ENCODE measurements at places on chromosomes 5 and 9. TPM values are rescaled to one million over a fixed set of nuclear protein-coding genes. Genes with fewer than 3 reads are reported as not detected.

Gene PTGR1
- total RNA-seq: 77.9 TPM

Gene FST
- total RNA-seq: 1.4 TPM

GRCh38 chr9:95096381-95096780, 221.1 kb downstream of the FANCC start:
- DNase-seq: no peak

Gene PCDHA9
- not detected for total RNA-seq

GRCh38 chr9:104028827-104029226, 65.3 kb upstream of the SMC2 start:
- no peak for DNase-seq

DNA sequence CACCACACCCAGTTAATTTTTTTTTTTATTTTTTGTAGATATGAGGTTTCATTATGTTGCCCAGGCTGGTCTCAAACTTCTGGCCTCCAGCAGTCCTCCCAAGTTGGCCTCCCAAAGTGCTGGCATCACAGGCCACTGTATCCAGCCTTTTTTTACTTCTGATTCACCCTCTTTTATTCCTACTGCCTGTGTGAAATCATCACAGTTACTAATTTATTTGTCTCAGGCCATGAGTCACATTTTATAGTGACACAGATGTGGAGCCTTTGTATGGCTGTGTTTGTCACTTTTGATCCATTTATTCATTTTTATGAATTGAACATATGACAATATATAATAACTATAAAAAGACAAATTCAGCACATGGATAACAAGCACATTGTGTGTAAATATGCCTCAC, 67.1 kb upstream of the SNX2 start:
- no peak for DNase-seq

DNA sequence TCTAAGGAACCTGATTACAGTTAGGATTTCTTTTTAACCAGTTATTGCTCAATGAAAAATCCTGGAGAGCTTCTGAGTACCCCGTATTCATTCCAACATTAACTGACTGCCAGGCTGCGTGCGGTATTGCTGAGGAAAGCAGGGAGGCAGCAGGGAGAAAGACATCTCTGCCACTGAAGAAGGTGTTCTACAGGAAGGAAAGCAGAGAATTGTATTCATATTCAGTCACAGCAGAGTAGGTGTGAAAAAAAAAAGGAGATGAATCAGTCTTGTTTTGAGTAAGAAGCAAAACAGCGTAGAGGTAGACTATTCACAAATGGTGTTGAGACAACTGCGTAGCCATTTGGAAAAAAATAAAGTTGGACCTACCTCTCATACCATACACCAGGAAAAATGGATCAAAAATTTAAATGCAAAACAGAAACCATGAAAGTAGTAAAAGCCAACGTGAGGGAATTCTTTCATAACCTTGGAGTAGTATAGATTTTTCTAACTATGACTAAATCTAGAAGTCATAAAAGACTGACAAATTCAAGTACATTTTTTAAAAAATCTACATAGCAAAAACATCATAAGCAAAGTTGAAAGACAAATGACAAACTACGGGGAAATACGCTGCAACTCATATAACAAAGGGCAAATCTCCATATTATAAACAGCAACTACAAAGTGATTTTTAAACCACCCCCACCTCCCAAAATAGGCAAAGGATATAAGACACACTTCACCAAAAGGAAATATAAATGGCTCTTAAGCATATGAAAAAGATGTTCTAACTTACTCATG, 9.9 kb upstream of the NR4A3 start:
- DNase-seq: no peak

DNA sequence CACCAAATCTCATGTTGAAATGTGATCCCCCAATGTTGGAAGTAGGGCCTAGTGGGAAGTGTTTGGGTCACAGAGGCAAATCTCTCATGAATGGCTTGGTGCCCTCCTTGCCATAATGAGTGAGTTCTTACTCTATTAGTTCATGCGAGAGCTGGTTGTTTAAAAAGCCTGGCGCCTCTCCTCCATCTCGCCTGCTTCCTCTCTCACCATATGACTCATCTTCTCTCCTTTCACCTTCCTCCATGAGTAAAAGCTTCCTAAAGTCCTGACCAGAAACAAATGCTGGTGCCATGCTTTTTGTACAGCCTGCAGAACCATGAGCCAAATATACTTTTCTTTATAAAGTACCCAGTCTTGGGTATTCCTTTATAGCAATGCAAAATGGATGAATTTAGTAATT, 20.9 kb upstream of the ARHGAP26 start:
- no peak for DNase-seq

- no peak for DNase-seq
Measured at GRCh38 chr5:101424530-101425175, 521.6 kb upstream of the ST8SIA4 start.
